Stimulated activated CD8-positive, alpha-beta memory T cell treated with anti-CD3 and anti-CD28 coated beads, Interleukin-4, amount 100 ng/mL, for 1 hour (primary cell): ENCODE measurements at places on chromosomes 7 and 10.

DNA sequence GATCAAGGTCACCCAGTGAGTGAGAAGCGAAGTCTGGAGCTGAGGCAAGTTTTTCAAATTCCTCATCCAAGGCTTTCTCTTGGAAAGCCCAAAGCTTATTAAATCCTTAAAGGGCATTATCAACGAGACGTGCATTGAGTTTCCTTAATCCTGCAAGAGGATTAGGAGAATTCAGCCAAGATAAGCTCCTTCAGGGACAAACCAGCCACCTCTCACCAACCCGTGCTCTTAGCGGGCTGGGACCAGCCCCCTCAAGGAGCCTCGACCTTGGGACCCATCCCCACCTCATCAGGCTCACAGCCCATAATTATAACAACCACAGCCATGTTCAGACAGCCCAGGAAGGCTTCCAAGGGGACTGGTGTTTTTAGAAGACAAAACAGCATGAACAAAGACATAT lies 12.0 kb upstream of the SLC29A4 start:
- DNase-seq = no peak

GRCh38 chr7:29342761-29343160 lies 148.2 kb downstream of the CHN2 start:
- DNase-seq = no peak

DNA sequence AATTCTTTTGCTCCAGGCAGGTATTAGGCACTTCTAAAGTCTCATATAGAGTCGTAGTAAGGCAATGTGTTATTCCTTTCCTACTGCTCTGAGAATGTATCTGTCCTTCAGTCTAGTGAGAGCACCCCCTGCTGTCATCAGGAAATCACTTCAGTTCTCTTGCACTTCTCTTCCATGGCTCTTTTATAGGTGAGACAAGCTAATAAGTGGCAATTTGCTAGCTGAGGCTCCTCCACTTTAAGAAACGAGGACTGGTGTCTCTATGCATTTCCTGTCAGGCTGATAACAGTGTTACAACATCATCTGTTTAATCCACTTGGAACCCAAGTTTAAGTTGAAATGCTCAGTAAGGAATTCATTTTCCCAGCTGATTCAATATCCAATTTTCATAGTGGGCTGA lies 350.6 kb downstream of the TFEC start:
- no peak for DNase-seq

DNA sequence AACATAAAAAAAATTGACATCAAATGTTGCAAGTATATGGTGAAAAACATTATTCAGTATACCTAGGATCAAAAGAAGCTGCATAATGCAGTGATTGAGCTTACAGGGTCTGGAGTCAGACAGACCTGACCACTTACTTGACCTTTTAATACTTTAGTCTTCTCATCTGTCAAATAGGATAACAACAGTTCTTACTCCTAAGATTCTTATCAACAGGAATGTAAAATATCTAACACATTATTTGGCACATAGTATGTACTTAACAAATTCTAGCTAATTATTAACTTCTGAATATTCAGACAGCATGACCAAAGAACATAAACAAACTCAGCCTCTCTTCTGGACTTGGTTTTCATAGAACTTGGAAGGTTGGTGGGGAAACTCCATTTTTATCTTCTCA lies 45.6 kb upstream of the PIP4K2A start:
- DNase-seq = no peak

DNA sequence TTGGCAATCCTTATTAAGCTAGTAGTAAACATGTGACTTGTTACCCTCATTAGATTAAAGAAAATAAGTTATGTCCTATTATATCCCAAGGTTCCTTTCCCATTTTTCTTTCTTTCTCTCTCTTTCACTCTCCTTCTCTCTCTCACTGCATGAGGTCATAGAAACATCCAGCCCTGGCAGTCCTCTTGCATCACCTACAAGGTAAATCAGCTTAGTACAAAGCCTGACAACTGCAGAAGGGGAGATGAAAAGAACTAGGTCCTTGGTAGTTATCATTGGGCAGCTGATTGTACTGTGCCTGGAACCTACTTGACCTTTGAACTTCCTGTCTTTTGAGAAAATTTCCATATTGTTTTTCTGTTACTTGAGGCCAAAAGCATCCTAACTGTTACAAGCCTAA lies 307.9 kb upstream of the SP8 start:
- DNase-seq = no peak

DNA sequence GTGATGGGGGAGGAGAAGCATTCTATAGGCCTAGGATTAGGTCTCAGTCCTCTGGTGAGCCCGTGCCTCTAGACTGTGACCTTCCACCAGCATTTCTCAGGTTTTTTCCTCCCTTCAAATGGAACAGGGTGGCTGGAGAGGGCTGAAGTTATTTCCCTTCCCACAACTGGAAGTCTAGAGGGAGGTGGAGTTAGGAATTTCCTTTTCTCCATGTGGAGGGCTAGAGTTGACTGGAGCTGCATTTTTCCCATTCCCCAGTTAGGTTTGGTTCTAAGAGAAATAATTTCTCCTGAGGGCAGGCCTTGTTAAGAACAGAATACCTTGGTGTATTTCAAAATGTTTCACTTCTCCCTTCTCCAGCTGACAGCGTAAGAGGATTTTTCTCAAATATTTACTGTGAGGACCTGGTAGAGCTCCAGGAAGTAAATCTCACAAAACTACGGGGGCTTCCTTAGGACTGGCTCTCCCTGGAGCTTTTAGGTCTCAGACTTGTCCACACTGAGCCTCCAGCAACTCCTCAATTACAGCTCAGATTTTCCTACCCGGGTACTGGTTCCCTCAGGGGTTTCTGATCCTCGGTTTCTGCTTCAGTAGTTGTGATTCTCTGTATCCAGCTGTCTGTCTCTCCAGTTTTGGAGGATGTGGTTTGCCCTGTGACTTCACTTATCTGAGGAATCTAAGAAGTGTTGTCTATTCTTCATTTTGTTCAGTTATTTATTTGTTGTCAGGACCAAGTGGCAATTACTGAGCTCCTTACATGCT lies 6.0 kb upstream of the REEP3 start:
- DNase-seq = no peak

DNA sequence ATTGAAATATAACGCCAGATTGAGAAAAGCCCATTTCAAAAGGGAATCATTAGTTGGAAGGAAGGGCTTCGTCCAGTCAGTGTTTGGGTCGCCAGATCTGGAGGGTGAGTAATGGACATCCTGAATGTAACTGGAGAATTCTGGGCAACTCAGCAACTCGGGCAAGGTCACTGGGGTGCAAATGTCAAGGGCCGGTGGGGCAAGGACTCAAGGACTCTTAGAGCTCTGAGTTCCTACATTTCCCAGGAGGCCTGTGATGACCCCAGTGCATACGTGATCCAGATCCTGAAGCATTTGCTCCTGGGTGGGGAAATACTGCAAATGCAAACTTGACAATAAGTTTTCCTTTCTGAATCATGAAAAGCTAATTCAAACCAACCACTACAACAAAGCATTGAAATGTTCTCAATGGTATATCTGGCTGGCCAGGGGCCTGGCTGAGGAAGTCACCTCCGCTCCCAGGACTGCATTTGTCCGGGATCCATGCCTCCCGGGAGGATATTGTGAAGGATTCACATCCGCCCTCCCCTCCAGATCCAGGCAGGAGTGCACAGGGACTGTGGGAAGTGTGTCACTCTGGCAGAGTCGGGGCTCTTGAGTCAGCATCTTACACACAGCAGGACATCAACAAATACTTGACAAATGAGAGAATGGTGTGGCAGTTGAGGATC lies 164.0 kb downstream of the FANK1 start:
- no peak for DNase-seq

DNA sequence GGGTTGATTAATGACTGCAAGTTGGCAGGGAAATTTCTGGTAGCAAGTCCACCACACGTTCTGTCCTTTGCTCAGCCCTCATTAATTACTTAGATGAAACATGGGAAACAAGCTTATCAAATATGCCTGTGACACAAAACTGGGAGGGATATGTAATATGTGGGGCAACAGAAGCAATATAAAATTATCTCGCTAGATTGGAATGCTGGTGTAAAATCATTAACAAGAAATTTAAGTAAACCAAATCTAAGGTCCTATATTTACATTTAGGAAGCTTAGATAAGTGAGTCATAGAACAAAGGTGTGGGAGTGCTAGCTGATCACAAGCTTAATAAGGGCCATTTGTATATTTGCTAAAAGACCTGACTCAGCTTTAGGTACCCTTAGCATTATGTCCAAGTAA lies 23.5 kb downstream of the TRPV5 start:
- DNase-seq = no peak

- DNase-seq = no peak
These were observed 95.3 kb upstream of the DNAJB12 start for GRCh38 chr10:72449941-72450441.

DNA sequence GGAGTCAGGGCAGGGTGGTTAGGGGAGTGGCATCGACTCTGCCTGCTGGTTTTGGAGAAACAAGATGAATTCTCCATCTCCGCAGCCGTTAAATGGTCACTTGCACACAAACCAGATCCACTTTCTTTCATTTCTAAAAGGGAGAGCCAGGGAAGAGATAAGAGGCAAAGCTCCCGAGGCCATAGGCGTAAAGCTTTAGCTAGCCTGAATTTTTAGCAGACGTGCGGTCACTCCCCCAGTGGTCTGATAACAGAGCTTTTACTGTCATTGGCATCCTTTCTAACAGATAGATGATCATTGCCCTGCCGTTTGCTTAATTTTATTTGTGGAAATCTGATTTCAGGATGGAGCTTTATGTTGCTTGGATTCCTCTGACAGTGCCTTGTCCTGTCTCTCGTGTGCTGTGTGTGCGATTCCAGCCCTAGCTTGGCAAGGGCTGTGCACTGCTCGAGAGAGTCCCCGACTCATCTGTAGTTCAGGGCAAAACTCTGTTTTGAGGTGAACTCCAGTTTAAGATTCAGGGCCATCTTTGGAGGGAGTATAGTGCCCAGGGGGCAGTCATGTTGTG lies 62.5 kb downstream of the GATA3 start:
- DNase-seq = no peak

GRCh38 chr7:66741710-66742049 lies 1.1 kb downstream of the RABGEF1 start:
- no peak for DNase-seq

DNA sequence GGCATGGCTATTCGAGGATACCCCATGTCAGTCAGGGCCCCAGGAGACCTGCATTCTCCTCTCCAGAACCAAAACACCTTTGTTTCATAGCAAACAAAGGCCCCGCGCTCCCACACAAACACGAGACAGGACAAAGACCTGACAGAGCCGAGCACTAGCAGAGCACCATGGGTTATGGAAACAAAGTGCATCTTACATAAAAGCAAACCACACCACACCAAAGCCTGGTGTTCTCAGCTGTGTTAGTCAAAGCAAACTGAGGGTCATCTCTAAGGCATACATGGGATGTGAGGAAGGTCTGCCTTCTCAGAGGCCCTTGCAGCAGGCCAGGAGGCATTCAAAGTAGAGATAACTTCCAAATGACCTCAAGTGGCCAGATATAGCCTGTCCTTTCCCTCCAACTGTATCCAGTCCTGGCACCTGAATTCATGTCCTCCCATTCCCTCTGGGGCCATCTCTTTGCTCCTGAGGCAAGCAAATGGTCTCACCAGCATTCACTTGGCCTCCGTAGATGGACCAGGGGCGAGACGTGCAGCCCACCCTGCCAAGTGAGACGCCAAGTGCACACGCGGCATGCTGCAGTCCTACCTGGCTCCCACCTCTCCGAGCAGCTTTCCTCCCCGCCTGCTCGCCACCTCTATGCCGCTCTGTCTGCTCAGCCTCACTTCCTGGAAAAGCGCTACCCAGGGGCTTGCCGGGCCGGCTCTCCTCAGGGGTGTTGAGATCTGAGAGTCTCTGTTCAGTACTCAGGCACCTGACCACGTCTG lies 45.3 kb upstream of the PDLIM1 start:
- no peak for DNase-seq

- DNase-seq = no peak
These were observed 94.9 kb downstream of the TMEM130 start for GRCh38 chr7:98774884-98775283.

DNA sequence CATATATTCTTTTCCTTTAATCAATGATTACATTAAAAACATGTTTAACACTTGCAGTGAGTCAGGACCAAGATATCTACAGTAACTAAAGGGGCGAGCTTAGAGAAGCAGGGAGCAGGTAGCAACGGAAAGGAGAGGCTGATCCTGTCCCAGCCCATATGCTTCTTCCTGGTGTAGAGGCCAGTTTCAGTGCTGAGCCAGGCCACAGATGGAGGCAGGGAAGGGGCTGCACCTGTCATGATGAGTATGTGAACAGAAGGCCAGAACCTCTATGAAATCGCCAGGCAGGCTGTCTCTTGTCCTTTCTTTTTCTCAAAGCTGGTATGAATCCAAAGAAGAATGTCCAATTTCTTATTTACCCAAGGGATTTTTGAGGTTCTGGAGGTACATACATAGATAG lies 16.3 kb downstream of the REEP3 start:
- no peak for DNase-seq
